Hematopoietic multipotent progenitor cell treated with erythropoietin and hydrocortisone succinate and interleukin-3 and kit ligand, for 4 days (in vitro differentiated cells): ENCODE measurements at places on chromosomes 11 and 22.
A peak's percentile ranks its signal among the peaks of the same experiment; 100 is the strongest.

DNA sequence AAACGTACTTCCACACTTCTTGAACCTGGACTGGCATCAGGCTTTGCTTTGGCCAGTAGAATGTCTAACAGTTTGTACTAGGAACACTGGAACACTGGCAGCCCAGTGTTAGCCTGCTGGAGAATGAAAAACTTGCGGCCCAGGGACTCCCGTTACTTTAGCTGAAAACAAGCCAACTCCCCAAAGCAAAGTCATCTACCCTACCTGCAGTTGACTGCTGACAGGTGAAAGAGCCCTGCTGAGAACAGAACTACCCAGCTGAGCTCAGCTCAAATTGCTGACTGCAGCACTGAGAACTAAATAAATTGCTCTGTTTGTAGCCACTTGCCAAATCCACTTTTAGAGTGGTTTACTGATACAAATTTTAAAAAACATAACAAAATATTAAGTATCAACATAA is 342.5 kb downstream of the LRRC4C start:
- DNase-seq, result no peak

- DNase-seq, result no peak
These were observed 54.9 kb downstream of the CD82 start for GRCh38 chr11:44620328-44620725.

GRCh38 chr22:29954203-29954855 is 71.4 kb downstream of the MTMR3 start:
- DNase-seq, result peak; percentile 78

DNA sequence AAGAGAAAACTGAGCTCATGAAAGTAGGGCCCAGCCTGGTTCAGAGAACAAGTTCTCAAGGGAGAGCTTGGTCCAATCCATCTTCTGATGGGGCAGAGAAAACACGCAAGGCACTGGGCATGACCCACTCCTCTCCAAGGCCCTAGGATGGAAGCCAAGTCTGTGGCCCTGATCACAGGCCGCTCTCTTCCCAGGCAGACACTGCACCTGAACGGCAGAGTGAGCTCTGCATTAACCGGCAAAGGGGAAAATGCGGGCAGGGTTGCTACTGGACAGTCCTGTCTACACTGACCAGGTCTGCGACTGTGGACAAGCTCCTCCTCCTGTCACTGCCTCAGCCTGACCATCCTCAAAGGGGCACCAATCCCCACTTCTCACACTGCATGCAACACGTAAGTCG is 49.3 kb downstream of the SGSM3 start:
- DNase-seq, result no peak

DNA sequence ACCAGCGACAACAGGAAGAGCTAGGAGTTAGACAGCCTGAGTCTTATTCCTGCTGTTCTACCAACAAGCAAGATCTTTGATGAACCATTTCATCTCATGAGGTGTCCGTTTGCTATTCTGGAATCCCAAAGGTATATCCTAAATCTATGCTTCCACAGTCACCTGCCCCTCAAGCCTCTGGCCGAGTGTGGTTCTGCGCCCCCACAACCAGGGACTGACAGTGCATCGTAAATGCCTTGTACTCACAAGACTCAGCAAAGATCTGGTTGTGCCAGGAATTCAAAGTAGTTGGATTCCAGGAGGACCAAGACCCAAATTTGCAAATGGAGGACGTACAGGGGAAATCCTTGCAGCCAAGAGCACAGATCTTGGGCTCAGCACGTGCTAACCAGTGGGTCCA is 47.5 kb upstream of the JAM3 start:
- no peak for DNase-seq

DNA sequence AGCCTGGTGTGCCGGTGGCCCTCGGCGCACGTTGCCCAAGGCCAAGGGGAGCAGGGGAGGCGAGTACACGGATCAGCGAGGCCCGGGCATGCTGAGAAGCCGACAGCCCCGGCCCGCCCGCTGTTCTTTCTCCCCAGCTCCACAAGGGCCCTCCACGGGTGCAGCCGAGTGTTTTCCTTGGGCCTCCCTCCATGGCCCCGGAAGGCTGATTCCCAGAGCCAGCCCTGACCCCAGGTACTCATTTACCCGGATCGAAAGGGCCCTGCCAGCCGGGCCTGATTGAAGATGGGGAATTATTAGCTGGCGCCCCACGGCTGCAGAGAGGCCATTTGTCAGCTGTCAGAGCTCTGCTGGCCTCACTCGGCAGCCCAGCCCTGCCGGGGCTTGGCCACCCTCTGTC is 53.1 kb downstream of the WNT7B start:
- no peak for DNase-seq

- DNase-seq, result no peak
These were observed 48.2 kb downstream of the HIRA start for GRCh38 chr22:19383292-19383691.

DNA sequence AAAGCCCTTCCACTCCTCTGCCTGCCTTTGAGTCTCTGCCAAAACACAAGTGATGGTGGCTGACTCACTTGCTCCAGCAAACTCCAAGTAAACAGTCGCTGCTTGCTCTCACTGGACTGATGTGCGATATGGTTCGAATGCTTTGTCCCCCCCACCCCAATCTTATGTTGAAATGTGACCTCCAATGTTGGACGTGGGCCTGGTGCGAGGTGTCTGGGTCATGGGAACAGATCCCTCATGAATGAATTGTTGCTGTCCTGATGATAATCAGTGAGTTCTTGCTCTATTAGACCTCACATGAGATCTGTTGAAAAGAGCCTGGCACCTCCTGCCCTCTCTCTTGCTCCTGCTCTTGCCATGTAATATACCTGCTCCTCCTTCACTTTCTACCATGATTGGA is 747.9 kb downstream of the OPCML start:
- DNase-seq, result no peak

GRCh38 chr11:12573707-12574485 is 100.3 kb upstream of the TEAD1 start:
- DNase-seq, result no peak

- peak; percentile 64 for DNase-seq
These were observed 630 bp downstream of the UBASH3B start for GRCh38 chr11:122656073-122656630.

GRCh38 chr11:83156996-83157593 is at the start of gene PCF11:
PCF11 (plus strand) TSS chr11:83157131; CDS start chr11:83157440, 309 bp downstream.
- no peak for DNase-seq

DNA sequence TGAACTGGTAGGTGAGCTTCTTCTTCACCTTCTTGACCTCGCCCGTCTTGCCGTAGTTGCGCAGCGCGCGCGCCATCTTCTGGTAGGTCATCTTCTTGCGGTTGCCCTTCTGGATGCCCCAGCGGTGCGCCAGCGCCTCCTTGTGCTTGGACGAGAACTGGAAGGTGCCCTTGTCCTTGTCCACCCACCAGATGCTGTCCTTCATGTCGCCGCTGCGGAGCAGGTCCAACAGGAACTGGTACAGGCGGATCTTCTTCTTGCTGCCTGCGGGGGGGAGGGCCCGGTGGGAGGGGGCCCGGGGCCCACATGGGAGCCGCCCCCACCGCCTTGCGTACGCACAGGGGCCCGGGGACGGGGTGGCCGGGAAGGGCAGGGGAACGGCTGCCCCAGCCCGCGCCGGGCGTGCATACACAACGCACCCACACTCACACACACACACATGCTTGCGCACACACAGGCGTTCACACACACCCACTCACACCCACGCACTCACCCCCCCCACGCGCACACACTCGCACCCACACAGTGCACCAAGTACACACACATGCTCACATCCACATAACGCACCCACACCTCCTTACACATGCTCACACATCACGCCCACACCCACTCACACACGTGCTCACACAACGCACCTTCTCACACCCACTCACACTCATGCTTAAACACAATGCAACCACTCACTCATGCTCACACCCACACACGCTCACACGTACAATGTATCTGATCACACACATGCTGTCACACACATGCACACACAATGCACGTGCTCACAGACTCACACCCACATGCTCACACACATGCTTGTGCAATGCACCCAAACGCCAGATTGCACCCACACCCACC is 3.0 kb upstream of the MYBPC3 start:
- peak; percentile 77 for DNase-seq

GRCh38 chr11:46892838-46893237 is 25.5 kb downstream of the LRP4 start:
- DNase-seq, result no peak

GRCh38 chr11:33125611-33126010 is 35.7 kb downstream of the CSTF3 start:
- DNase-seq, result no peak

DNA sequence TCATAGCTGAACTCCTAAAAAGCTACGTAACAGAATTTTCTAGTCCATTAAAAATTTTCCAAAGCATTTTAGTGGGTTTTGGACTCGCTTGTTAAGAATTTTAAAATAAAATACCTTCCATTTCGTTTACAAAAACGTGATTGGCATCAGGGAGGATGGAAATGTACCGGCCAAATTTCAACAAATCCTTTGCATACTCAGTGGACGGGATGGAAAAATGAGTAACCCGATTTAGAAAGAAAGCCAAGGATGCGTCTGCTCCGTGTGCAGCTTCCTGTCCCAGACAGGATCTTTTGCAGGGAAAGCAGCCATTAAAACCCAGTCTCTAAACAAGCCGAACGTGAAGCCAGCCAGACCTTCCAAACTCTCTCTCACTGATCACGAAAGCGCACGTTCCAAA is 15.6 kb downstream of the TMEM184B start:
- DNase-seq, result no peak

- DNase-seq, result no peak
These were observed 14.4 kb upstream of the NCAM1 start for GRCh38 chr11:112946866-112947265.

GRCh38 chr11:133969112-133969511 is 12.3 kb upstream of the IGSF9B start:
- no peak for DNase-seq

- peak; percentile 25 for DNase-seq
These were observed 135.2 kb upstream of the NAV2 start for GRCh38 chr11:19577391-19577975.

- DNase-seq, result no peak
These were observed 69.5 kb upstream of the SORL1-AS1 start for GRCh38 chr11:121522043-121522941.

- no peak for DNase-seq
These were observed 8.9 kb downstream of the FIBIN start for GRCh38 chr11:27002838-27003237.

GRCh38 chr11:35148163-35148837 is 9.3 kb downstream of the CD44 start:
- no peak for DNase-seq
